ENCODE measurements at places on chromosomes 1 and 21.

GRCh38 chr21:14273736-14274538, 58.0 kb downstream of the RBM11 start:
- no peak for DNase-seq

DNA sequence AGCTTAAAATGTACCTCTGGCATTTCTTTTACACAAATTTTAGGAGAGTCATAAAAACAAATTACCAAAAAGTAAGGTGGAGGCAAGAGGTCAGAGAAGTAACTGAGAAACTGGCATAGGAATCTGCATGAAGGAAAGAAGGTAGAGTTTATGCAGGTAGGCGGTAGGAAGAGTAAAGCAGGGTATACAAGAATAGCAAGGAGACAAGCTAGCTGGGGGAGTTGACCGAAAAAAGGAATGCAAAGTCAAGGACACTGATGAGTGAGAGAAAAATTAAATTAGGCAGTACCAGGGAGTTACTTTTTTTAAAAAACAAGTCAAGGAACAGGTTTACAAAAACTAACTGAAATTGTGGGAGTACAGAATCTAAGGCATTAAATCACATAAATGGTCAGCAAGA, 56.0 kb downstream of the FOXJ3 start:
- DNase-seq, result no peak

DNA sequence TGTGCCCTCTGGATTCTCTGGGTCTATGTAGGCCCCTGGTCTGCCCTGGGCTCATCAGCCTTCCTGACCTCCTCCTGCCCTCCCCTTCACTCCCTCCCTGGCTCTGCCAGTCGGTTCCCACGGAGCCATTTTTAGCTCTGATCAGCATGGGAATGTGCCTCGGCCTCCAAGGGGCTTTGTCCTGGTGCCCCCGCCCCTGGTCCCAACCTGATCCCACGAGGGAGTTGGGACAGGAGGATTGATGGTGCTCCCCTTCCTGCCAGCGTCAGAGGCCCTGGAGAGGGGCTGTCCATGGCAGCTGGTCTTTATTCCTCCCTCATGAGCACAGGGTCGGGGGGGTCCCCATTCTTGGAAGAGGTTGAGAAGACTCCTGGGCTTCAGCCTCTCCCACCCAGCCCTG, 24.9 kb downstream of the ETNK2 start:
- DNase-seq, result no peak

DNA sequence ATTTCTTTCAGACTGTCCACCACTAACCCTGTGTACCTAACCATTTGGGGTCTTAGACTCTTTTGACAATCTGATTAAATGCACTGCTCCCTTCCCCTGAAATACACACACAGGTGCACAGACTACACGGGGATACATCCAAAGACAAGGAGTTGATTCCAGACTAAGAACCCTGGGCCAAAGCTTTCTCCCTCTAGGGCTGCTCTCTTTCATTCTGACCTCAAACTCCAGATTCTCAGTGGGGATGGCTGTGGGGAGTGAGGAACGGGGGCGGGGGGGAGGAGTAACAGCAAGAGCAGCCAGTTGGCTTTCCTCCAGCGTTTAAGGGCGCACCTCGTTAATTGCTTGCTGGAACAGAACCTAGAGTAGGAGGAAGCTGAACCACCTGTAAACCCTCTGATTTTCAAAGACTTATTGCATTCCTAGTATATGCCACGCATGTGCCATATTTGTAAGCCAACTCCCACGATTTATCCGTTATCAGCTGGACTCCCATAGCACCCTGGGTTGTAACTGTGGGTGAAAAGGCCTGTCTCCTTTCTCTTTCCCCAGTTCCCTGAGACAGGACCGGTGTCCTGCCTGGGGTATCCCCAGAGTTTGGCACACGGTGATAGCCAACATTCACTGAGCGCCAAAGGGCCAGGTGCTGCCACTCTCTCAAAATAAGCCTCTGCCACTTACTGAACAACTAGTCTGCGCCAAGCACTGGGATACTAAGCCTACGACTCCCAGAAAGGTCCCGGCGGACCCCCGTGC, 920 bp downstream of the MTHFR start:
- DNase-seq, result no peak

GRCh38 chr1:80731241-80731894, 1069.4 kb upstream of the ADGRL2 start:
- DNase-seq, result no peak

DNA sequence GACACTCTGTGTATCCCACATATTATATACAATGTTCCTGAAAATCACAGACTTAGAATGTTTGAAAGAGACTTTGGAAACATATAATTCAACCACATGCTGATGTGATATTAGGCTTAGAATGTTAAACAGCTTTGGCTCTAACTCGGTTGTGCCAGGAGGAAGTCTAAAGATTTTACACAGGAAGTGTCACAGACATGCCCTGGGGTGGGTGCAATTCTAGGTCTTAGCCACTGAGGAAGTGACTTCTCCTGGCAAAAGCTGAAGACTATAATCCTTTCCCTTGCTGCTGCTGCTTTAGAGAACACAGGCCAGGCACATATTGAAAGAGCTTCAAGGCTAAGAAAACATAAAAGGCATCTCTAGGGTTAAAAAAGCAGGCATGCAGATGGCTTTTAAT, 51.0 kb downstream of the RPL5 start:
- no peak for DNase-seq

DNA sequence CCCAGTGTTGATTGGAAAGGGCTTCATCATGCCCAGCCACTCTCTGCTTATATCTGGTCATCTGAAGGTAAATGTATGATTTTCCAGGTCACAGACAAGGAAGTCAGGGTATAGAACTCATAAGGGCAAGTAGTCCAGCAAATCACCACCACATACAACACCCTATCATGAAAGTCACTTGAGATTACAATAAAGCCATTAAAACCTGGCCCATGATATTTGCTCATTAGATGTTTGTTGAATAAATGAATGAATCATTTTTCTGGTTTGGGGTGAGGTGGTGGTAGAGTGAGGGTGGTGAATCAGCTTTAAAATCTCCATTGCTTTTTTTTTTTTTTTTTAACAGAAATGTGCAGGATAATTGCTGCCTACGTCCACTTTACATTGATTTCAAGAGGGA, 91.9 kb downstream of the TGFB2 start:
- DNase-seq, result no peak

GRCh38 chr1:45299981-45300668, 26.6 kb upstream of the HPDL start:
- peak; percentile 74 for DNase-seq

DNA sequence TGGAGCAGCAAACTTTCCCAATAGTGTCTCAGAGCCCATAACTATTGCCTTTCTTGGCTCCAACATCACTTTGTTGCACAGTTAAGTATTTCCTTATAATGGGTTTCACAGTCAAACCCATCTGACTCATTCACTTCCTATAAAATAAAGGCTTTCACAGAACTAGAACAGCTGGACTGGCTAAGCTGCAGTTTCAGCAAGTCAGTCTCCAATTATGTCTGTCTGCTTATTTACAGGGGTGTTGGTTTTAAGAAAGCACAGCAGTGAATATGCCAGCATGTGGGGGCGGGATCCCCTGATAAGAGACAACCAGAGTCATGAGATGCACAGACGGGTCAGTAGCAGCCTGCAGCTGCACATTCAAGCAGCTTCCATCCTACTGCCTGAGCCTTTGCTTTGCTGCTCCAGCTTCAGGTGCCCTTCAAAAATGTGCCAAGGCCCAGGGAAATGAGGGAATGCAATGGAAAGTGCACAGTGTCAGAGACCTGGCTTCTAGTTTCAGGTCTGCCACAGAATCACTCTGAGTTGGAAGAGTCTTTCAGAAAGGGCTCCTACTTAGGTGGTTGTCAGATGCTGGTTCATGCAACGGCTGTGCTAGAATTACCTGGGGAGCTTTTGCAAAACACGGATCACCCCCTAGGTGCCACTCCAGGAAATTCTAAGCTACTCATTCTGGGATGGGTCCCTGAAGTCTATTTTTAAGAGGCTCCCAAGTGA, 24.8 kb downstream of the RNF19B start:
- no peak for DNase-seq

GRCh38 chr1:47699492-47700235, 261.8 kb downstream of the FOXD2 start:
- no peak for DNase-seq

- DNase-seq, result no peak
Measured at GRCh38 chr1:220689666-220690065, 497 bp upstream of the C1orf115 start.

DNA sequence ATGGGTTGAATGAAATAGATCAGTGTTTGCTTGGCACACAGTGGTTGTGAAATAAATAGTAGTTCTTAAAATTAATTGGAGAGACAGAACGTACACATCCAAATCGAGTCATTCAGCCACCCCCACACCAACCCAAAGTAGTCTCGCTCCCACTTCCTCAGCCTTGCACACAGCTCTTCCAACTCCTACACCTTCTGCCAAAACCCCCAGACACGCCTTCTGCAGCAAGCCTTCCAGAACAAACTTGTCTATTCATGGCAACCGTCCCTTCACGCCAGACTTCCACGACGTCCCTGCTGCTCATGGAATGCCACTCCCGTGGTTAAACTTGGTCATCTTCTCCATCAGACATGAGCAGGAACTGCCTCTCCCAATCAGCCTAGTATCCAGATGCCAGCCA, 37.5 kb upstream of the RD3 start:
- DNase-seq, result no peak

- DNase-seq, result no peak
Measured at GRCh38 chr1:43271186-43272118, 1.7 kb downstream of the TMEM125 start.

- DNase-seq, result no peak
Measured at GRCh38 chr1:156124557-156125483, 10.3 kb downstream of the LMNA start.

DNA sequence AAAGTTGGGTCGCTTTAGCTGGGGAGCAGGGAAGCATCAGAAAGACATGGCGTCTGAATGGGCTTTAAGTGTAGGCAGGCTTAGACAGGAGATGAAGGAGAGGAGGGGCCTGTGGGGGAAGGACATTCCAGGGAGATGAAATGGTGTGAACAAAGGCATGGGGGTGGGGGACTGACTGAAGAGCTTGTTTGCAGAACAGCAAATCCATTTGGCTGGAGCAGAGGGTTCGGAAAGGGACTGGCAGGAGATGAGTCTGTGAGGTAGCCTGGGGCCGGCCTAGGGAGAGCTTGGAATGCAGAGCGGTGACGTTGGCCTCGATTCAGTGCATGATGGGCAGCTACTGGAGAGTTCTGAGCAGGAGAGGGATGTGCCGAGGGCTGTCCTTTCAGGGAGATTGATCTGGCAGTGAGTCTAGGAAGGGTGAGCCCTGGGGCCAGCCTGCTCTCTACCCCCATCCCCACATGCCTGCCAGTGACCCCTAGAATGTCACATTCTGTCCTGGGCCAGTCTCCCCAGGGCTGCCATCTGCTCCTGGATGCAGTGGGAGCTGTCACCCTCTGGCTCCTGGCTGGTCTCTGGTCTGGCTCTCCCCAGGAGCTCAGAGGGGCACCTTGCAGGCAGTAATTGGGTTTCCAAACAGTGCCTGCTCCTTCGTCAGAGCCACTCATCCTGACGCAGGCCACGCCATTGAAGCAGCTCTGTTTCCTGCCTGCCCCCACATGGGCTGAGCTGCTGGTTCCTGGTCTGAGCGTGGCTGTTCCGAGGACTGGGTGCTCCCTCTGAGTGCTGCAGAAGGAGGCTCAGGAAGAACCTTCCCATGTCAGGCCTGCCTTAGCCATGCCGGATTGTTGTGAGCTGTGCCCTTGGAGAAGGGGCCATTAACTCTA, 22.3 kb upstream of the TMEM222 start:
- DNase-seq, result peak; percentile 97

DNA sequence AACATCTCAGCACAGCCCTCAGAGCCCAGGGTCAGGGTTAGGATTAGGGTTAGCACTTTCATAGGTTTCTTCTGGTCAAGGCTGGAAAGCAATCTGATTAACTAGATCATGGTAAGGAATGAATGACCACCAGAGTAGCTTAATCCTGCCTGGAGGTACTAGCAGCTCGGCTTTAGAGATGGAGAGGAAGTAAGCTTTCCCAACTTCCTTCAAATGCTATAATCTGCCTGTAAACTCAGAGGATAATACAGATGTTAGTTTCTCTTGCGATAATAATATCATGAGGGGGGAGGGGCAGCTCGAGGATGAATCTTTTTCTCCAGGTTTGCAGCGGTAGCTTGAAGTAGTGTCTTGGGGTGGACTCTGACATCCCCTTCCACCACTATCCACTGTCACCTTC, 194.9 kb downstream of the HIVEP3 start:
- no peak for DNase-seq

GRCh38 chr1:235642011-235642942, 7.3 kb downstream of the GNG4 start:
- no peak for DNase-seq

DNA sequence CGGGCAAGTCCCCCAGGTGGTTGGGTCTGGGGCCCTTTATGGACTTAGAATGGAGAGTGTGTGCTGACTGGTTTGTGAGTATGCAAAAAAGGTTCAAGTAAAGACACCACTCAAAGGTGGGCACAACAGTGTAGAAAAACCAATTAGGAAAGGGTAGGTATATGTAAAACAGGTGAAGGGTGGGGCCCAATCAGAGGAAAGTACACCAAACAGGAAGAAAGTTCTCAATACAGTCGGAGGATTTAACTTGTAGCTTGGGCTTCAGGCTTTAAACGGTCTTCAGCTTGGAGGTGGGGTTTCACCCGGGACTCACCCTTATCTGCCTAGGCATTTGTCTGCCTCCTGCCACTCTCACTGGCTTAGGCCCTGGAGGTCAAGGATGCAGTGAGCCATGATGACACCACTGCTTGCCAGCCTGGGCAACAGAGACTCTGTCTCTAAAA, 6.8 kb upstream of the PUM1 start:
- no peak for DNase-seq

DNA sequence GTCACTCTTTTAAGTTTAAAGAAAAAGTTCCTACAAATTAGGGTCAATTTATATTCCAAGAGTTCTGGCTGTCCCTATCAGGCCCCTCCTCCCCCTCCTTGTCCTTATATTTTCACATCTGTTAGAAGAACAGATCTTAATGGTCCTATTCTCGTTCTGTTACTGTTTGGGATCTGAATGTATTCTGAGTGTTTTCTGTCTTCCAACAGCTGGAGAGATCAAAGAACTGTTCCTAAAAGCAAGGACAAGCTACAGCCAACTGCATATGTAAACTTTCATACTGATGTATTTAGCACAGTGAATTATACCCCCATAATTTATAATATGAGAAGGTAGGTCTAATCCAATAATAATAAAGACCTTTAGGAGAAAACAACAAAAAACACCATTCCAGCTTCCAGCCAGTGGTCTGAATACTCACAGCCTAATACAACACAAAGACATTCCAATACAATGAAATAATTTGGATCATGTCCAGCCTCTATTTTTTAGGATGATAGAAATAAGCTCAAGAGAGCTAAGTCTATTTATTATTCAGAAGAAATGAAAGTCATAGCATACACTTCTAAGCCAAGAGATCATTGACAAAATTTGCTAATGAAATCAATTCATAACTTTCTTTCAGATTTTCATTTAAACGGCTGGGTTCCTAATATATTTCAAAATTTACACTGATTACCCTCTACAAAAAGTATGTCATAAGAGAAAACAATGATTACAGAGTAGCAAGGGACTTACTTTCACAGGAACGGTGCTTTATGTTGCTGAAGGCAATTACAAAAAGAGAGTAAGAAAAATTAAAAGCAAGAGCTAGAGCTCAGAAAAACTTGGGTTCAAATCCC, 25.3 kb downstream of the WLS start:
- no peak for DNase-seq

All from amniotic stem cell (primary cell).